Fibroblast of pulmonary artery (primary cell): ENCODE measurements at places on chromosomes 4 and X.

DNA sequence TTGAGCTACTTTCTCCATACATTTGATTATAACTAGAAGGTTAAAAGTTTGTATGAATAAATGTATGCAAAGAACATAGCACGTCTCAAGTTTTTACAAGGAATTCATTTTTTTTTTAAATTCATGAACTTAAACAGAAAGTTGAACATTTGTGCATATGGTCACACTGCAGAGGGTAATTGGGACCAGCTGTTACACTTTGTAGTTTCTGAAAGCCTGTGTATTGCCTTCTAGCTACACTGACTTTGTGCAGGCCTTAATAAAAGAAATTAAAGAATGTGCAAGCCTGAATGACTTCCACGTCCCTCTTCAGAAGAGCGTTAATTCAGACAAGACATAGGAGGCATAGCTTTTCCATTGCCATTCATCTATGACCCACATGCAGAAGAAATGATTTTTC is 153.1 kb upstream of the PCDH18 start:
- DNase-seq: no peak

DNA sequence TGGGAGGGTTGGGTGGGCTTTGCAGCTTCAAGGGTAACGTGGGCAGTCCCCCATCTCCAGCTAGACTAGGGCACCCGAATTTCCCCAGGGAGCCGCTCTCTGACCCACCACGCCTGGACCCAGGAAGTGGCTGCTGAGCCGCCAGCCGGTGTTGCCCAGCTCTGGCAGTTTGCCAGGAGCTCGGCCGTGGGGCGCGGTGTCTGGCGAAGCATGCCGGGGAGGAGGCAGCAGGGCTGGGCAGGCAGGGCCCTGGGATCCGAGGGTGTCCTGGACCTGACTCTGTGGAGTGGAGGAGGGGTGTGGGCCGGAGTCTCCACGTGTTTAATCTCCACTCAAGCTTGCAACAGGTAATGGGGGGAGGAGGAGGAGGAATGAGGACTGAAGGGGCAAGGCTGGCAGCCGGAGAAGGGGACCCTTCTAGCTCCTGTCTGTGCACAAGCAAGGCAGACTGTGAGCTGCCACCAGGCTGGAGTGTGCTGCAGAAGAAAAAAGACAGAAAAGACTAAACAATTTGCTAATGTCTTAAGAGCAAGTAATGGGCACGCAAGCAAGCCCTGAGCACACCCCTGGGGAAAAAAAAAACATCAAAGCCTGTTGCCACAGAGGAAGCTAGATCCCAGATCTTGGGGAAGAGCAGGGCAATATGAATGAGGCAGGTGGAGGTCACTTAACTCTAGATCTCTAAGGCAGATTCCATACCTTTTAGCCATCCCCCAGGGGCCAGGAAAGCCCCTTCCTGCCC is 2.4 kb downstream of the LONRF3 start:
- DNase-seq: no peak

- DNase-seq: no peak
Measured at GRCh38 chr4:167890226-167890625, 202.1 kb upstream of the ANXA10 start.

GRCh38 chrX:23637187-23637586 is 30.1 kb upstream of the PRDX4 start:
- no peak for DNase-seq
